ENCODE measurements at places on chromosomes 2 and 18.
A peak's percentile ranks its signal among the peaks of the same experiment; 100 is the strongest.

DNA sequence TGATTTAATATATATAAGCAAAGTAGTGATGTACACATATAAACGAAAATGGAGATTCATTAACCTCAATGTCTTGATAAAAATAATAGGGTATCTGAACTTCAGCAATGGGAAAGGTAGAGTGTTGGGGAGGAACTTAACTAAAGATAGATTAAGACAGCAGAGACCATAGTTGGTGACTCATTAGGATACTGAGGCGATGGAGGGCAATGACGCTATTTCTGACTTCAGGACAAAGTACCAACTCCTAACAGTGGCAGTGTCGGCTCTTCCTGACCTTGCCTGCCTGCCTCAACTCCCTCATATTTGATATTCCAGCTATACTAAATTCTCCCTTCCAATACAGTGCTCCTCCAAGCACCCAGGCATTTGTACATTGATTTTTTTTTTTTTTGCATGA is 98.6 kb downstream of the CDH2 start:
- DNase-seq, result no peak

DNA sequence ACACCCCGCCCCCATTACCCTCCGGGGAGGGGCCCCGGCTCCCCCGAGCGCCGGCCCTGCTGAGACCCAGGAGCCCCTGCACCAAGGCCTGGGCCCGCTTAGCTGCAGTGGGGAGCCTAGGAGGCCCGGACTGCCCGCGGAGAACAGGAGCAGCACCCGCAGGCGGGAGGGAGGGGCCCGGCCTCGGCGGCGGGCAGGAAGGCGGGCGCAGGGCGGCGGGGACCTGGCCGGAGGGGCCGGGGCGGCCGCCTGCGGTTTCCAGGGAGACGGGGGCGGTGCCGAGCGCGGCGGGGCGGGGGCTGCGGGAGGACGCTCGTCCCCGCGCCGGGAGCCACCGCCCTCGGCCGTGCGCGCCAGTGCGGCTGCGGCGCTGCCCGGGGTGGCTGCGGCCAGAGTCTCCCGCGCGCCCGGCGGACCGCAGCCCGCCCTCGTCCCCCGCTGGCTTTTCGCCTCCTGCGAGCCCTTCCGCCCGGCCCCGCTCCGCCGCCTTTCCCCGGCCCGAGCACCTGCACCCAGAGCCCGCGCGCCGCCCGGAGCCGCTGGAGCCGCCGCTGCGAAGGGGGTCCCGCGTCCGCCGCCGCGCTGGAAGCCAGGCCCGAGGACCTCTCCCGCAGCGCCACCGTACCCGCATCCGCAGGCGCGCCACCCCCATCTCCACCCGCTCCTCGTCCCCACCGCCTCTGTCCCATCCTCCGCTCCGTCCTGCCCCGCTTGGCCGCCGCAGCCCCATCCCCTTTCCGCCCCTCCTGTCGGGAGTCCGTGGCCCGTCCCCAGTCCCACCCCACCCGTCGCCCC is 17.2 kb downstream of the GPC1 start:
- peak; percentile 18 for DNase-seq

- DNase-seq, result no peak
Observed at GRCh38 chr2:51781691-51782090, 749.8 kb upstream of the NRXN1 start.

GRCh38 chr2:187574969-187575750 is 20.9 kb upstream of the TFPI start:
- DNase-seq, result no peak

DNA sequence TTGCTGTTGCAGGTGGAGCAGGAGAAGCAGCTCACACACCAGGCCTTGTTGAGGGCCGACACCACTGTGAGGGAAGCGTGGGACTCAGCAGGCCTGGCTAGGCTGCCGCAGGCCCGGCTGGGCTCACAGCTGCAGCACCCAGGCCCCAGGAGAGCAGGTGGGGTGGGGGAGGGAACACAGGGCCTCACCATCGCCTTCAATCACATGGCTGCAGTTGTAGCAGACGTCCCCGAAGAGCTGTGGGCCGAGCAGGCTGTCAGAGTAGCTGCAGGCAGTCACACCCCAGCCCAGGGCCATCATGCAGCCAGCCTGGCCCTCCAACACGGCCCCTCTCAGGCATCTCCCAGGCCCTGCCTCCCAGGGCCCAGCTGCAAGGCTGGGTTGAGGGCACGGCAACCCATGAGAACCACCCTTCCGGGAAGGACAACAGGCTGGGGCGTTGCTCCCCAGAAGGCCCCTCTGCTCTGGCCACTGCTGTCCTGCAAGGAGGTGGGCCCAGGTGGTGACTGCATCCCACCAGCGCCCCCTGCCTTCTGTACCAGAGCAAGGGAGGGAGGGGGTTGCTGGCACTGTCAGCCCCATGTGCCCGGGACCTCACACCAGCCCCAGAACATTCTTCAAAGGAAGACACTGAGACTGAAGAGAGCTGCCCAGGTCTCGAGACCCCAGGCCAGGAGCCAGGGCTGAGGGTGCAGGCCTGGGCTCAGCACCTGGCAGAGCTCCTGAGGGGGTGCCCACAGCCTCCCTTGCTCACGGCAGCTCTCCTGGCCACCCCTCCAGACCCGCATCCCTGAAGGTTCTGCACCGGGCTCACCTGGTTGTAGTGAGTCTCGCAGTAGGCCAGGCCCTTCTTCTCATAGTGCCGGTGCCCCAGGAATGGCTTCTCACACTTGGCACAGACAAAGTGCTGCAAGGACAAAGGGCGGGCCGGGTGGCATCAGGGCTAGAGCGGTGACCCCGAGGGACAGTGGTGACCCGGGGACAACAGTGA is 5.6 kb upstream of the GPR17 start:
- no peak for DNase-seq

- no peak for DNase-seq
Observed at GRCh38 chr18:2903006-2903405, 56.2 kb downstream of the EMILIN2 start.

GRCh38 chr2:146659976-146660375 is 1184.9 kb upstream of the ACVR2A start:
- DNase-seq, result peak; percentile 8

GRCh38 chr2:138846216-138846821 is 66.1 kb upstream of the NXPH2 start:
- DNase-seq, result peak; percentile 5

- no peak for DNase-seq
Observed at GRCh38 chr18:10424585-10425307, 29.7 kb upstream of the APCDD1 start.

DNA sequence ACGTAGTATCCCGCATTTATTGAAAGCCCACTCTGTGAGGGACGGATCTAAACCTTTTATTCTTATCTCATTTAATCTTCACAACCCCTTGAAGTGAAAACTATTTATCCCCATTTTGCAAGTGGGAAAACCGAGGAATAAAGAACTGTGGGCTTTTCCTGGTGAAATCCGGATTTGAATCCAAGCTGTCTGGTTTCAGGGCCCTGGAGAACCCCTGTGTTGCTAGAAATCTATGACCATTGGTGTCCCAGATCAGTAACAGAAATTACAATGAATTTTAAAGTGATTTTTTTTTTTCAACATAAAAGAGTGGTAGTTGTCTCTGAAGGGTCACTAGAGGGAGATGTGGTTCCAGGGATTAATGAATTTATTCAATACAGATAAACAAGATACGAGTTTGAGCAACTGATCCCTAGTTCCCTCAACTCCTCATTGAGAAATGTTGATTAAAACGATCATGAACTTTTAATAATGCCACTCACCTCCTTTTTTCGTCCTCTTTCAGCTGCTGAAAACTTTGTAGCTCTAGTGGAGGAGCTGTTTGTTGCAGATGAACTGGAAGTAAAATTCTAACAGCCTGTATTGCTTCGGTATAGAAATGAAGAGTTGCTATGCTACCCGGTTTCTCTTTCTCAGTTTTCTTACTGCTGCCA is 940 bp downstream of the XRCC5 start:
- peak; percentile 78 for DNase-seq

GRCh38 chr2:3468296-3468988 is 50.9 kb downstream of the ADI1 start:
- DNase-seq, result no peak

DNA sequence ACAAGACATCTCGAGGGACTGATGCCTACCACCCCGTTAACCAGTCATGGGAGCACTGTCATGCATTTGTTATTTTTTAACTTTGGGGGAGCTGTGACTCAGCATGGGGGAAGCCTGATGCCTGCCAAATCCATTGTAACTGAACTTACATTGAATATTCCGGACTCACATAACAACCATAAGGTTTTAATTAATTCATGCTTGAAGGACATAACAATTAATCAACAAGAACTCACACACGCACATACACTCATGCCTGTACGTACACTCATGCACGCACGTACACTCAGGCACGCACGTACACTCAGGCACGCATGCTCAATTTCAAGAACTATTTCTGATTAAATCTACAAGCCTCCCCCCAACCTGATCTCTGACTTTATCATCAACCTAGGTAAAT is 1639.1 kb downstream of the SUCLG1 start:
- DNase-seq, result no peak

GRCh38 chr2:73896362-73897239 is 3.8 kb downstream of the ACTG2 start:
- DNase-seq, result no peak

GRCh38 chr2:203401-203800 is 60.4 kb downstream of the SH3YL1 start:
- DNase-seq, result no peak

- DNase-seq, result no peak
Observed at GRCh38 chr2:26268213-26268612, 23.5 kb downstream of the HADHB start.

Measured in kidney glomerular epithelial cell (primary cell).